Left renal pelvis (tissue), 4 donors: ENCODE measurements at places on chromosomes 11 and 22. TPM values are rescaled to one million over a fixed set of nuclear protein-coding genes. Genes with fewer than 3 reads are reported as not detected.

The MAP4K2 gene
- polyA plus RNA-seq = 12.9 TPM

The CRACR2B gene
- 20.3 TPM for polyA plus RNA-seq

The BANF1 gene
- polyA plus RNA-seq = 259 TPM

DNA sequence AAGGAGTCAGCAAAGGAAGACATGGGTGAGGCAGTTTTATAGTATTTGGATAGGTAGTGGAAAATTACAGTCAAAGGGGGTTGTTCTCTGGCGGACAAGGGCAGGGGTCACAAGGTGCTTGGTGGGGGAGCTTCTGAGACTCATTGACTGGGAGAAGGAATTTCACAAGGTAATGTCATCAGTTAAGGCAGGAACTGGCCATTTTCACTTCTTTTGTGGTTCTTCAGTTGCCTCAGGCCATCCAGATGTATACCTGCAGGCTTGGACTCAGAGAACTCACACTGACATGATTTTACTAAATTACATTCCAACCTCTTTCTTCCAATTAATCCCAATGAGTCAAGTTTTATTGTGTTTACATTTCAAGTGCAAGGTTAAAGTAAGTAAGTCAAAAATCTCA lies 240.5 kb upstream of the API5 start:
- DNase-seq = no peak

GRCh38 chr11:83815736-83816135 lies 529.6 kb upstream of the CCDC90B start:
- DNase-seq = no peak

GRCh38 chr22:46533070-46533833 lies 4.2 kb downstream of the CELSR1 start:
- DNase-seq = no peak

- no peak for DNase-seq
Observed at GRCh38 chr11:105907319-105907718, 114.7 kb downstream of the MSANTD4 start.

DNA sequence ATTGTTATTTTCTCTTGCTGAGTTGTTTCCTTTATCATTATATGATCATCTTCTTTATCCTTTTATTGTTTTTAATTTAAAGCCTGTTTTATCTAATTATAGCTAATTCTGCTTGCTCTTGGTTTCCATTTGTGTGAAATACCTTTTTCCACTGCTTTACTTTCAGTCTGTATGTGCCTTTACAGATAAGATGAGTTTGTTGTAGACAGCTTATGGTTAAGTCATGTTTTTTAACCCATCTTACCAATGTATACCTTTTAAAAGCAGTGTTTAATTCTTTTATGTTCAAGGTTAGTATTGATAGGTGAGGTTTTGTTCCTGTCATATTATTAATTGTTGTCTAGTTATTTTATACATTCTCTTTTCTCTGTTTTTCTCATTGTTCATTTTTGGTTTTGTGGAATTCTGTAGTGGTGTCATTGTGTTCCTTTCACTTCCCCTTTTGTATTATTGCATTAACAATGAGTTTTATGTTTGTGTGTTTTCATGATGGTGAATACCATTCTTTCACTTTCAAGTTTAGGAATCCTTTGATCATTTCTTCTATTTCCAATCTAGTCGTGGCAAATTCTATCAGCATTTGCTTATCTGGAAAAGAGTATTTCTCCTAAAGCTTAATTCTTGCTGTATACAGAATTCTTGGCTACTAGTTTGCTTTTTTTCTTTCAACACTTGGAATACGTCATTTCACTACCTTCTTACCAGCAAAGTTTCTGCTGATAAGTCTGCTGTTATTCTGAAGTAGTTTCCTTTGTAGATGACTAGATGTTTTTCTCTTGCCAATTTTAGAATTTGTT lies 21.8 kb downstream of the OR5AN1 start:
- DNase-seq = no peak

GRCh38 chr11:10590218-10590915 lies 21.9 kb upstream of the LYVE1 start:
- DNase-seq = no peak

GRCh38 chr22:27772984-27773498 lies 28.5 kb downstream of the MN1 start:
- DNase-seq = no peak

DNA sequence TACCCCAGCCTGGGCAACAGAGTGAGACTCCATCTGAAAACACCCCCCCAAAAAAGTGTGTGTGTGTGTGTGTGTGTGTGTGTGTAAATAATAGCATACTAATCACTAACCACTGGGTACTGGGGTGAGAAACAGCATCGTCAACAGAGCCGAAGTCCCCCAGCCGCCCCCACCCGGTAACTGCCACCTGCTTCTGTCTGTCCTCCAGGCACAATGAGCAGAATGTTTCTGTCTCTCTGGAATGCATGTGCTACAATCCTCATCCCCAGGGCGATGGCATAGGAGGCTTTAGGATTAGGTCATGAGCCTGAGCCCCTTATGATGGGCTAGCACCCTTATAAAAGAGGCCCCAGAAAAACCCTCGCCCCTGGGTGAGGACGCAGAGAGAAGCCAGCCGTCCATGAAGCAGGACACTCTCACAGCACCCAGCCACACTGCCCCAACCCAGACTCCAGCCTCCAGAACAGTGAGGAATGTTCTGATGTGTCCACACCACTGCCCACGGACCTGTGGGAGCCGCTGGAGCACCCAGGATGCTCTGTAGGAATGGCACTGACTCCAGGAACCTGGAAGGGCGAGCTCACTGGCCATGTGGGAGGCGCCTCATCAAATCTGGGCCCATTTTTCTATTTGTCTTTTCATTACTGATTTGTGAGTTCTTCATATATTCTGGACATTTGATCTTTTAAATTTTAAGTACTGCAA lies 9.9 kb downstream of the TTLL8 start:
- DNase-seq = no peak
